ENCODE measurements at places on chromosomes 5 and 9.

DNA sequence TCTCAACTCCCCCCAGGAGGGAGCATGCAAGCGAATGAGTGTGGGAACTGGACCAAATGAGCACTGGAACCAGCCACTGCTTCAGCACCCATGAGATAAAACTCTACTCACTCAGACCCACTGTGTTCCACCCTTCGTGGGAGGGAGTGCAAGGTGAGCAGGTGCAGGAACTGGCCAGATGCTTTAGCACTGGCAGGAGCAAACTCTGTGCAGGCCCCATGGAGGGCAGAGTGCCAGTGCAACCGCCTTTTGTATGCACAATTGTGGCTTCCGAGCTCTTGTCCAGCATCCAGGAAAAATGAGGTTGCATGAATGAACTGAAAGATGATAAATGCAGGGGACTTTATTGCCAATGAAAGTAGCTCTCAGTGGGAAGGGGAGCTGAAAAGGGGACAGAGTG is 67.4 kb upstream of the CCDC112 start:
- DNase-seq: no peak

- DNase-seq: no peak
Observed at GRCh38 chr9:129568560-129569501, 52.1 kb downstream of the C9orf50 start.

DNA sequence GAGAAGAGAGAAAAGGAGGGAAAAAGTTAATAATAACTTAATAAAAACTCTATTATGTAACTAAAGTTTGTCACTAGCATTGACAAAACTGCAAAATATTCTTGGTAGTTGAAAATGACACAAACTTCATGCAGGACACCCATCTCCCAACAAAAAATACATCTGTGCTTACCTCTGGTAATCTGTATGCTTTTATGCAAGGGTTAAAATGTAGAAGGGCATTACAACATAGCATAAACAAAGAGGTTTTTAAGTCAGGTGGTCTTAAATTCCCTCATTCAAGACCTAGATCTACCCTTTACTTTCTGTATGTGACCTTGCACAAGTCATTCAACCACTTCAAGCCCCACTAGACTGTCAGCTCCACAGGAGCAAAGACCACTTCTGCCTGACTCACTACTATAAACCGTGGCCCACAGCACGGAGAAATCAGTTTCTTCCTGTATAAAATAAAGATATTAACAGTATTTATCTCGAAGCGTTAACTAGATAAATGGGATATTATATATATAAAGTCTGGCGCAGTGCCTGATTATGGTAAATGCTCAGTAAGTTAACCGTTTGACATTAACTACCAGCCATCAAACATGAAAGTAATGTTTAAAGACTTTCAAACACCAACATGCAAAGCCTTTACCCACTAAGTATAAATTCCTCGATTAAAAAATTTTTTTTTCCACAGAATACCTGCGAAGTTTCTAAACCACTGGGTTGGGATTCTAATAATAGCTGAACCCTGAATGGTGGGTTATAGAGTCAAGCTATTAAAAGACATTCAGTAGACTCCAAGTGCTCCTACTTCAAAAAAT is 2.0 kb downstream of the FBXL17 start:
- no peak for DNase-seq

- DNase-seq: no peak
Observed at GRCh38 chr9:133716564-133717112, 21.5 kb downstream of the SARDH start.

GRCh38 chr5:54007827-54008777 is 302.3 kb downstream of the ARL15 start:
- no peak for DNase-seq

DNA sequence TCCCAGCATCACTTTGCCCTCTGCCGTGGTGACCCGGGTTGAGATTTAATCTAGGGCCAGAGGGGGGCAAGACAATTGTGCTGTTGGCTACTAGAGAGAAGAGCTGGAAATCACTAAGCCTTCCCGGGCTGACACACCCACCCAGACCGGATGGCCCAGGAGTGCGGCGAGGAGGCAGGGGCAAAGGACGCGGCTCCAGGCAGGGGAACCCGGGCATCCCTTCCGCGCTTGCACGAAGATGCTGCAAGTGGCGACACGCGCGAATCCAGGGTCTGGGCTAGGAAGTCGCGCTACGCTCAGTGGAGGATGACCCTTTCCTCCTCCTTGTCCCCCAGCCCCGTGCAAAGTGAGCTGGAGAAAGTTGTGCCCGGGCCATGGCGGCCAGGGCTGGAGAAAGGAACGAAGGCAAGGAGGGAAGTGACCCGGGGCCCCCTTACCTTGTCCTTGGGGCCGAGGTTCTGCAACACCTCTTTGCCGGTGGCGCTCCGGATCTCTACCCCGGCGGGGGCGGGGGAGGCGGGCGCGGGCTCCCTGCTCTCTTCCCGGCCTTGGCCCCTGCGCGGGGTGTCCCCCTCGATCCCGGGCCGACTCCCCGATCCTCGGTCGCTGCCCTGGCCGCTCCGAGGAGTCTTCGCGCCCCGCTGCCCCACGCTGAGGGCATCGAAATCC is 693 bp downstream of the DPYSL3 start:
- no peak for DNase-seq

GRCh38 chr5:53024535-53024934 is 35.4 kb downstream of the ITGA2 start:
- DNase-seq: no peak

GRCh38 chr5:157576678-157577077 is 1.1 kb upstream of the ADAM19 start:
- no peak for DNase-seq

- DNase-seq: no peak
Observed at GRCh38 chr5:38069360-38069759, 189.0 kb upstream of the EGFLAM start.

GRCh38 chr5:141835928-141836670 is 42.1 kb downstream of the PCDH1 start:
- DNase-seq: no peak

- no peak for DNase-seq
Observed at GRCh38 chr5:109223531-109223930, 186.2 kb downstream of the PJA2 start.
